ENCODE measurements at places on chromosomes 13 and 19. TPM values are rescaled to one million over a fixed set of nuclear protein-coding genes. Genes with fewer than 3 reads are reported as not detected.

DNA sequence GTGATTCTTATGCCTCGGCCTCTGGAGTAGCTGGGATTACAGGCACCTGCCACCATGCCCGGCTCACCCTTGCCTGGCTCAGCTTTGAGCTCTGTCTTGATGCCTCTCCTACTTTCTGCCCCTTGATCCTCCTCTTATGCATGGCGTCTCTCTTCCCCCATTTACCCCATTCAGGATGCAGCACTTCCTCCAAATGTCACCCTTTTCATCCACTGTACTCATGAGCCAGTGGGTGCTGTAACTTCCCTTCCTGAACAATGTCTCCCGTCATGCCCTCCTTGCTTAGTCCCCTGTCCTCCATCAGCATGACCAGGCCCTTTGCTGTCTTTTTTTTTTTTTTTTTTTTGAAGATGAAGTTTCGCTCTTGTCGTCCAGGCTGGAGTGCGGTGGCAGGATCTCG lies 3.4 kb upstream of the SIGLEC9 start:
- H3K4me3 ChIP-seq: no peak overlapping the region
- no peaks in the 10 kb centered on the region for H3K4me1 ChIP-seq
- no peak overlapping the region for H3K27ac ChIP-seq
- H3K27me3 ChIP-seq: peaks cover 5% of the 10 kb centered on the region
- no peak for DNase-seq
- H3K36me3 ChIP-seq: no peaks in the 10 kb centered on the region

Gene PRR22
- polyA plus RNA-seq: 1.9 TPM

DNA sequence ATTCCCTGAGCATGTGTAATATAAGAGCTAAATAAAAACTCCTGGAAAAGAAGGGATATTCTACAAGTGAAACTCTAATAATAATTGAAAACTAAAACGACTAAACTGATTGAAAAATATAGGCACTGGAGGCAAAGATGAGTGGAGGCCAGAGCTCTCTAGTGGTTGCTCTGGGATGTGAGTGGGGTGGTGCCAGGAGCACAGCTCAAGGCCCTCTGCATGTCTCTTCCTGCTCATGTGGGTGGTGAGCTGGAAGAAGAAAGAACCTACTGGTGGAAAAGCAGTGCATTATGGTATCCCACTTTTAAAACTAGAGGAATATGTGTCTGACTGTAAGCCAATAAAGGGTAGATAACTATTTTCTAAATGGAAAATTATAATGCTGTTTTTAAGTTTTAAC lies 15.8 kb upstream of the ARHGEF7 start:
- no peak overlapping the region for H3K4me3 ChIP-seq
- H3K4me1 ChIP-seq: no peaks in the 10 kb centered on the region
- no peak overlapping the region for H3K27ac ChIP-seq
- no peaks in the 10 kb centered on the region for H3K36me3 ChIP-seq
- DNase-seq: no peak

- H3K36me3 ChIP-seq: no peaks in the 10 kb centered on the region
- H3K4me1 ChIP-seq: no peaks in the 10 kb centered on the region
- no peak overlapping the region for H3K4me3 ChIP-seq
- no peak for DNase-seq
- no peaks in the 10 kb centered on the region for H3K27me3 ChIP-seq
These were observed 93.2 kb upstream of the CSNK1A1L start for GRCh38 chr13:37198629-37199028.

DNA sequence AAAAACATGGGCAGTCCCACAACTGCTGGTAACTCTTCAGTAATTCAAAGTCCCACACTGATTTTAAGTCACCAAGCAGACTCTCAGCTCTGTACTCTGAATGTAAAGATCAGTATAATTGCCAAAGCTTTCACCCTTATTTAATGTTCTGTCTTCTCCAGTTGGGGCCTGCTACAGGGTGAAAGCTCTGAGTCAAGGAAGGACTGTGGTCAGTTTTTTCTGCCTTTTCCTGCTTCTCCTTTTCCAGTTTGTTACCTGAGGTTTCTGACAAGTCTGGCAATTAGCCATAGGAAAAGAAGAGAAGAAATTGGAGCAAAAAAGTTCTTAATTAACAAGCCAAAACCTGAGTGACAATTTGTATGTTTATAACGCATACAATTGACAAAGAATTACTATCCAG lies 279.3 kb downstream of the RBM26 start:
- no peaks in the 10 kb centered on the region for H3K4me1 ChIP-seq
- H3K27ac ChIP-seq: no peak overlapping the region
- no peaks in the 10 kb centered on the region for H3K27me3 ChIP-seq
- H3K4me3 ChIP-seq: no peak overlapping the region
- H3K36me3 ChIP-seq: no peaks in the 10 kb centered on the region
- DNase-seq: no peak
